ENCODE measurements at places on chromosomes 5 and 9. TPM values are rescaled to one million over a fixed set of nuclear protein-coding genes. Genes with fewer than 3 reads are reported as not detected.

Gene MUSK
- total RNA-seq, result 17.7 TPM

- DNase-seq, result no peak
- H3K27me3 ChIP-seq, result no peaks in the 10 kb centered on the region
- H3K27ac ChIP-seq, result no peak overlapping the region
Measured at GRCh38 chr5:178672630-178673029, 45.8 kb upstream of the CLK4 start.

Gene MFAP3
- total RNA-seq, result 25.4 TPM

DNA sequence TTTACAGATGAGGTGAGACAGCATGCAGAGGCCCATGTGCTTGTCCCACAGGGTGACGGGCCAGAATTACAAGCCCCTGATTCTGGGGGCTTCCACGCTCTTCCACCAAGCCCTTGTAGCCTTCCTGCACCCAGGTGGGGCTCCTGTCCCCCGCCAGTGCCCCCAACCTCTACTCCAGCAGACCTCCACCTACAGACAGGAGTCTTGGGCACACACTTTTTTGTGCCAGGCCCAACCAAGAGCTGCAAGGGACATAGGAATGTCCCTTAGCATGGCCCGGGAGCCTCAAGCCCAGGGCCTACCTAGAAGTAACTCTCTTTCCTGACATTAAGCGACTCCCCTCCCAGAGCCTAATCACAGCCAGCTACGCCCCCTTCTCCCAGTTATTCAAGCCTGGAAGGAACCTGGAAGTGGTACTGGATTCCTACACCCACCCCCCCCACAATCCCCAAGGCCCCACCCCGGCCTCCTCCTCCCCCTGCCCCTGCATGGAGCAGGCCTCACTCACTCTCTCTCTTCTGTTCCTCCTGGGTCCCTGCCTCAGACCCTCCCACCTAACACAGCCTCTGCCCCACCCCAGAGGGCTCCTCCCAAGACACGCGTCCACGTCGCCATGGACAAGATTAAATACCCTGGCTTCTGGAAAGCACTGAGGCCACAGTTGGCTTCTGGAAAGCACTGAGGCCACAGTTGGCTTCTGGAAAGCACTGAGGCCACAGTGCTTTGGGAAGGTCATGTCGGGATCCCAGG lies 30.5 kb downstream of the ADAMTS2 start:
- no peak overlapping the region for H3K4me3 ChIP-seq
- no peaks in the 10 kb centered on the region for H3K36me3 ChIP-seq
- DNase-seq, result peak; percentile 12
- H3K4me1 ChIP-seq, result peaks cover 10% of the 10 kb centered on the region
- H3K27me3 ChIP-seq, result no peaks in the 10 kb centered on the region

DNA sequence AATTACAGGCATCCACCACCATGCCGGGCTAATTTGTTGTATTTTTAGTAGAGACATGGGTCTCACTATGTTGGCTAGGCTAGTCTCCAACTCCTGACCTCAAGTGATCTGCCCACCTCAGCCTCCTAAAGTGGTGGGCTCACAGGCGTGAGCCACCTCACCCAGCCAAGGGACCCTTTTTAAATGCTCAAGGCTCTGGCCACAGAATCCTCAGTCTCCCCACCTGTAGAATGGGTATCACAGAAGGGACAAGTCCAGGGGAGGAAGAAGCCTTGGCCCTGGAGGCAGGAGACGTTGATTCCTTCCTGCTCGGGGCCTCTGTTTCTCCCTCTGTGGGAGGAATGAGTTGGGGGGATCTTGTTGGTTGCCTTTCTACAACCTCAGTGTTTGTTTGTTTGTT lies 45.7 kb downstream of the GTF3C4 start:
- no peaks in the 10 kb centered on the region for H3K4me1 ChIP-seq
- H3K27ac ChIP-seq, result no peak overlapping the region
- no peaks in the 10 kb centered on the region for H3K36me3 ChIP-seq
- H3K4me3 ChIP-seq, result no peak overlapping the region
- no peaks in the 10 kb centered on the region for H3K27me3 ChIP-seq

GRCh38 chr9:85502815-85503655 lies 238.7 kb downstream of the AGTPBP1 start:
- no peak overlapping the region for H3K4me3 ChIP-seq
- no peak overlapping the region for H3K27ac ChIP-seq
- DNase-seq, result no peak
- no peaks in the 10 kb centered on the region for H3K4me1 ChIP-seq
- H3K27me3 ChIP-seq, result no peaks in the 10 kb centered on the region

GRCh38 chr5:14748180-14748900 lies 83.8 kb downstream of the OTULIN start:
- H3K36me3 ChIP-seq, result no peaks in the 10 kb centered on the region
- no peak overlapping the region for H3K4me3 ChIP-seq
- H3K4me1 ChIP-seq, result peaks cover 53% of the 10 kb centered on the region
- no peaks in the 10 kb centered on the region for H3K27me3 ChIP-seq

DNA sequence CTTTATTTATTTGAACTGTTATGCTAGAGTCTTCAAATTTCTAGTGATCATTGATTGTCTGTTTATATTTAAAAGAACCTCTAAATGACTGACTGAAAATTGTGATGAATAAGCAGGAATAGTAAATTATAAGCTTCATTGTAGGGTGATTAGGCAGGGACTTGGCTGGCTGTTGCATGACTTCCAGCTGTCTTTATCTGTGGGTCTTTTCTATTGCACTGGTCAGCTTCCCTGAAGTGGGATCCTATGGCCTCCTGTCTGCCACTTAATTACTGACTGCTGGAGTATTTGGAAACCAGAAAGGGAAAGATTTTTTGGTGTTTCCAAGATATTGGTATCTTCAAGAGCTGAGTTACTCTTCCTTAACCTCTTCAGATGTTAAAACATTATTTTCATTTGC lies 123.0 kb upstream of the CCNH start:
- no peak overlapping the region for H3K27ac ChIP-seq
- no peak overlapping the region for H3K4me3 ChIP-seq

Gene OLFM1
- 8.5 TPM for total RNA-seq

Gene ASPN
- 3.9 TPM for total RNA-seq

- no peak overlapping the region for H3K4me3 ChIP-seq
- H3K27ac ChIP-seq, result no peak overlapping the region
- no peak for DNase-seq
- H3K36me3 ChIP-seq, result no peaks in the 10 kb centered on the region
Measured at GRCh38 chr9:16879416-16879815, 8.9 kb upstream of the BNC2 start.

GRCh38 chr5:68950930-68951329 lies 142.9 kb upstream of the SLC30A5 start:
- H3K27me3 ChIP-seq, result no peaks in the 10 kb centered on the region
- no peak overlapping the region for H3K4me3 ChIP-seq
- no peak overlapping the region for H3K27ac ChIP-seq
- peaks cover 24% of the 10 kb centered on the region for H3K4me1 ChIP-seq
- DNase-seq, result no peak
- no peaks in the 10 kb centered on the region for H3K36me3 ChIP-seq

- H3K4me3 ChIP-seq, result no peak overlapping the region
- no peak overlapping the region for H3K27ac ChIP-seq
- DNase-seq, result no peak
Measured at GRCh38 chr5:124948754-124949275, 202.4 kb upstream of the ZNF608 start.

Gene NRG2
- total RNA-seq, result 10.3 TPM

Gene NRARP
- total RNA-seq, result 4.4 TPM

DNA sequence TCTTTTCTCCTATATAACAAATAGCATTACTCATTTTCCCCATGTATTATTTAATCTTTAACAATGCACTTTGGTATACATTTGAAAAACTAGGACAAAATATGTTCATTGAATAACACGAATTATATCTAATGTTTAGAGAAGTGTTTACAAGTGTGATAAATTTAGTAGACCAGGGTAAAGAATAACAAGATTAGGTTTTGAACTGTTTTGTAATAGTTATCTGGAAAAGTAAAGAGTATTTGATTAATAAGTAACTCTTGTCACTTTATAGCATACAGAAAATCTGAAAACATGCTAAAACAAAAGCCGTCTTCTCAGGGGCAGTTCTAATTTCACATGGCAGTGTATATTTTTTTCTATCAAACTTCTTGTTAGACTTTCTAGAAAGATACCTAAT lies 58.5 kb downstream of the PPIC start:
- no peak overlapping the region for H3K4me3 ChIP-seq
- no peak for DNase-seq
- H3K27me3 ChIP-seq, result no peaks in the 10 kb centered on the region
- no peaks in the 10 kb centered on the region for H3K4me1 ChIP-seq
- H3K36me3 ChIP-seq, result no peaks in the 10 kb centered on the region
- H3K27ac ChIP-seq, result no peak overlapping the region

DNA sequence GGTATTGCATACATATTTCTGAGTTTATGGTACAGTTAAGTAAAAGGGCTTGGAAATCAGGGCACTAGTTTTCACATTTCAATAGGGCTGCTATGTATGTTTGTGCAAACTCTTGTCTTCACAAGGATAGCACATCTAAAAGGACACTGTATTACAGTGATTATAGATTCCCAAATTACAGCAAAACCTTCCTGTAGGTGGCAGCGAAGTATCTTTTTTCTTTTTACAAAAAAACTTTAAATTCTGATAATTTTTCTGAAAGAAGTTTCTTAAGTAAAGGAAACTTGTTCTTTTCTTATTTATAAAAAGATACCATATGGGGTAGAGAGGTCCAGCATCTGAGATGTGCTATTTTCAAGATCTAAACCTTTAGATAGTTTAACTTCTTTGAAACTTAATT lies 337.8 kb downstream of the PTPRD start:
- no peaks in the 10 kb centered on the region for H3K4me1 ChIP-seq
- no peaks in the 10 kb centered on the region for H3K27me3 ChIP-seq
- no peak overlapping the region for H3K27ac ChIP-seq
- H3K4me3 ChIP-seq, result no peak overlapping the region

DNA sequence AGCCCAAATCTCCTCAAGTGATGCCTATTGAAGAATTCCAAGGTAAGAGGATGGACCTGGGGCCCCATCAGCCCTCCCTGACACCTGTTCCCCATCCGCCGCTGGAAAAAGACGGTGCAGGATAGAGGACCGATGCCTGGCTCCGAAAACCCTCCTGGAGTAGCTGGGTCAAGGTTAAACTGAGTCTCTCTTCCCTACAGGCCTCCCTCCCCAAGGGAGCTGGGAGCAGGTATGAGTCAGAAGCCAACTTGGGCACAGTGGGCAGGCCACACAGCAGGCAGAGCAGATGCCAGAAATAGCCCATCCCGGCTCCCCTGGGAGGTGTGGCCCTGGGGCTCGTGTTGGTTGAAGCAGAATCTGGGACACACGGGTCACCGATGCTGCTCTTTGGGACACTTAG lies 75.6 kb downstream of the NTNG2 start:
- H3K27me3 ChIP-seq, result peaks cover 19% of the 10 kb centered on the region
- no peak overlapping the region for H3K27ac ChIP-seq
- H3K36me3 ChIP-seq, result no peaks in the 10 kb centered on the region
- peaks cover 10% of the 10 kb centered on the region for H3K4me1 ChIP-seq

DNA sequence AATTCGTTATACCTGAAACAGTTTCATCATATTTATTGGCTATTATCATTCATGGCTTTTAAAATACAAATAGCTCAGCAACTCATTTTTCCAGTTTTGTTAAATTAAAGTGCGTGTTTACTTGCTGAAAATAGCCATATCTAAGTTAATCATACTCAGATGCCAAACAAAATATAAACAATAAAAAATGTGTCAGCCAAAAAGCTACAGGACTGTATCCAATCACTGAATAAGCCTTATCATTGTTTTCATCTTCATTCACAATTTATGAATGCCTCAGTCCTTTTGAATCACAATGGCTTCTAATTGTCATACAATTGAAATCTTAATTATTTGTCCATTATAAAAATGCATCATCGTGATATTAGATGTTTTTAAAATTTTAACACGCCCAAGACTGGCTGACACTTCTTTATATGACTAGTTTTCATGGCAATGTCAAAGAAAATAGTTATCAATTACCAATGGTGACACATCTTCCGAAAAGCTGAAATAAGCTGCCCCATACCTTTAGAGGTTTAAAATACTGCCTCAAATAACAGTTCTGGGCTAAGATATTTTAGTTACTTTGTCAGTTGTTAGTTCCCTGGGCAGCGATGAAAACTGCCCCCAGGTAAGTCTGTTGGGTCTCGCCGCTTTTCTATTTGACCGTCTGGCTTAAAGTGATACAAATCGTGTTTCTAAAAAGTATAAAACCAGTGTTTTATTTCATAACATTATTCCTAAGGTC lies 1.8 kb downstream of the NFIB start:
- peaks cover 33% of the 10 kb centered on the region for H3K4me1 ChIP-seq
- no peaks in the 10 kb centered on the region for H3K27me3 ChIP-seq
- H3K4me3 ChIP-seq, result peak overlapping the region; percentile 91
- no peak for DNase-seq
- H3K36me3 ChIP-seq, result no peaks in the 10 kb centered on the region

Gene SPATA31D4
- not detected for total RNA-seq

DNA sequence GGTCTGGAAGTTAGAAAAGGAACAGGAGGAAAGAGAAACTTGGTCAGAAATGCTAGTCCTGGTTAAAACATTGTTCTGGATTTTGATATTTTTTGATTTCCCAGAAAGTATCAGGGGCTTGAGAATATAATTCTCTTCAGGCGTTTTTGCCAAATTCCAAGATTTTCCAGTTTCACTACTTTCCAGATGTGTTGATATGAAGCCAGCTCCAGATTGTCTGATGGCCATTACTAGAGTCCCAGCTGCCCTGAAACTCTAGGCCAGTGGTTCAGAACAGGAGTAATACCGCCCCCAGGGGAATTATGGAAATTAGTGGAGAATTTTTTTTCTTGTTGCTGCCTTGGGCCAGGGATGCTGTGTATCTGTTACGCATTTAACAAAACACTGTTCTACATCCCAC lies 88.6 kb downstream of the KCNN2 start:
- H3K27me3 ChIP-seq, result no peaks in the 10 kb centered on the region
- H3K27ac ChIP-seq, result no peak overlapping the region
- no peaks in the 10 kb centered on the region for H3K36me3 ChIP-seq
- peaks cover 6% of the 10 kb centered on the region for H3K4me1 ChIP-seq
- DNase-seq, result peak; percentile 3

Gene STKLD1
- total RNA-seq, result 0.35 TPM

Gene HTR1A
- not detected for total RNA-seq

Gene ZNF462
- total RNA-seq, result 9.3 TPM

Gene OR1J2
- not detected for total RNA-seq

Gene SLCO4C1
- not detected for total RNA-seq

GRCh38 chr5:79590396-79590999 lies 21.7 kb upstream of the TENT2 start:
- H3K27ac ChIP-seq, result no peak overlapping the region
- H3K4me3 ChIP-seq, result no peak overlapping the region
- no peaks in the 10 kb centered on the region for H3K36me3 ChIP-seq
- no peaks in the 10 kb centered on the region for H3K4me1 ChIP-seq
- DNase-seq, result no peak
- no peaks in the 10 kb centered on the region for H3K27me3 ChIP-seq

Gene LCN2
- total RNA-seq, result 1.00 TPM

DNA sequence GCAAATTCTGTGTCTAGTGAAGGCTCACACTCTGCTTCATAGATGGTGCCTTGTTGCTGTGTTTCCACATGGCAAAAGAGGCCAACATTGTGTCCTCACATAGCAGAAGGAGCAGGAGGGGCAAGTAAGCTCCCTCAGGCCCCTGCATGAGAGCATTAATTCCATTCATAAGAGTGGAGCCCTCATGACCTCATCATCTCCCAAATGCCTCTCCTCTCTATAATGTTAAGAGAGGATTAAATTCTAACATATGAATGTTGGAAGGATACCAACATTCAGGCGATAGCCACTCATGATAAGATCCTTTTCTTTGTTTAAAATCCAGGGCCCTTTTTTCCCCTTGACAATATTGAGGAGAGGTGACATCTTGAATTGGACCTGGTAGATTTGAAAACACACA lies 35.2 kb upstream of the PAM start:
- no peak overlapping the region for H3K4me3 ChIP-seq
- DNase-seq, result no peak
- no peaks in the 10 kb centered on the region for H3K27me3 ChIP-seq
- no peak overlapping the region for H3K27ac ChIP-seq
- H3K4me1 ChIP-seq, result no peaks in the 10 kb centered on the region

Data from gastrocnemius medialis (tissue), 4 donors.